A549 treated with CpdA at 1 μM for 4 hours (cell line): ENCODE measurements at places on chromosomes 4 and X. TPM values are rescaled to one million over a fixed set of nuclear protein-coding genes. Genes with fewer than 3 reads are reported as not detected.

Gene FUNDC1
- total RNA-seq: 24.2 to 26.9 TPM (median 25.9 TPM) in 5 replicates

Gene P2RY10
- total RNA-seq: not detected in 5 replicates

Gene HMX1
- 0.13 to 0.21 TPM (median 0.13 TPM) in 4 of 5 replicates, not detected in the other for total RNA-seq

Gene TEX13B
- total RNA-seq: 0.06 TPM in 1 of 5 replicates, not detected in the others

Gene STAP1
- total RNA-seq: not detected in 5 replicates

Gene DUX4
- total RNA-seq: not detected in 5 replicates

Gene FRAS1
- 1.9 to 3.1 TPM (median 2.9 TPM) in 5 replicates for total RNA-seq

Gene ADH1A
- not detected in 5 replicates for total RNA-seq

Gene ADH1B
- not detected in 5 replicates for total RNA-seq

Gene UGT8
- total RNA-seq: 0.07 to 0.15 TPM (median 0.13 TPM) in 5 replicates

Gene TLR3
- total RNA-seq: 0.26 to 0.54 TPM (median 0.37 TPM) in 5 replicates

Gene GAGE13
- total RNA-seq: not detected in 5 replicates

Gene CSAG3
- total RNA-seq: not detected in 5 replicates

Gene PYURF
- total RNA-seq: 68.4 to 81.3 TPM (median 76.5 TPM) in 5 replicates
